ENCODE measurements at places on chromosomes 6 and 20.

- DNase-seq = no peak
Observed at GRCh38 chr6:4289770-4290320, 154.5 kb upstream of the ECI2 start.

DNA sequence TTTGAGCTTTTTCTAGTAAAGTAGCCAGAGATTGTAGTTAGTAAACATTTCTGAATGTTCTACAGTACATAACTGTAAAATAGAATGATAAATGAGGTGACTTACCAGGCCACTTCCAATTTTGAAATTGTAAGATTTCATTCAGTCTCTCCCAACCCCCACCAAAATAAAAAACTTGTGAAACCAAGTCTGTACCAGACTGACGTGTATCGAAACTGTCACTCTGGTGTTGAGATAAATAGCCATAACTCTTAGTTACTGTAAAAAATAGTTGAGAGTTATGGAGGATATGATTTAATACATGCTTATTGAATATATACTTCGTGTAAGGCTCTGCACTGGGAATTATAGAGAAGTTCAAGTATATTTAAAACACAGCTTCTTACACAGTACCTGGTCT lies 455.7 kb downstream of the PLCB1 start:
- no peak for DNase-seq

DNA sequence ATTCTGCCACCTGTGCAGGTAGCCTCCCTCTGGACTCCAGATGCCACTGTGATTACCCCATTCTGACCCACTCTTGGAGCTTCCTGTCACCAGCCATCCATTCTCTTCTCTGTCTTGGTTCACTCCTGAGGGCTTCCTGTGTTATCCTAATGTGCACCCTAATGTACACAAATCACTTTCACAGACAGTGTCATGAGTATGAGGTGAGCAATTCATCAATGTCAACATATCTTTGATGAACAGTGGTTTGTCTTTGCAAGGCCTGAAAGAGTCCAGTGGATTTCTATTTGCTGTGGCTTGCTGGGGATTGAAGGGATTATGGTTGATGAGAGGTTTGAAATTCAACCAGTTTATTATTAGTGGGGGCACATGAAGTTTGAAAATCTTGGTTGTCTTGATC lies 63.8 kb upstream of the EEF1E1 start:
- DNase-seq = no peak

- DNase-seq = no peak
Observed at GRCh38 chr6:163538331-163538730, 123.8 kb downstream of the QKI start.

GRCh38 chr6:13472976-13473767 lies 14.2 kb downstream of the GFOD1 start:
- DNase-seq = no peak

DNA sequence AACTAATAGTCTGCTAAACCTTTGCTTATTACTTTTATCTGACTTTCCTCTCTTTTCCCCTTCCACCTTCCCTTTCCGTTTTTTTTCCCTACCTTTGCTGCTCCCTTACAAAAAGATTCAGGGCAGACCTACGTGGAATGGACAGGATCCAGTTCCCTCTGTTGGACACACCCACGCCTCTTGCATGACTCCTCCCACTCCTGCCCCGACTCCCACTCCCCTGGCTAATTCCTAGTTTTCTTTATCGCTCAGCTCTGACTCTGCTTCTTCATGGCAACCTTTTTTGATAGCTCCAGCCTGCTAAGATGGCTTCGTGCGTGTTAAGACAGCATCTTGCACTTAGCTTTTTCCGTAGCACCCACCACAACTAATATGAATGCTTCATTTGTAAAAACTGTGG lies 715.6 kb upstream of the NRSN1 start:
- DNase-seq = no peak

DNA sequence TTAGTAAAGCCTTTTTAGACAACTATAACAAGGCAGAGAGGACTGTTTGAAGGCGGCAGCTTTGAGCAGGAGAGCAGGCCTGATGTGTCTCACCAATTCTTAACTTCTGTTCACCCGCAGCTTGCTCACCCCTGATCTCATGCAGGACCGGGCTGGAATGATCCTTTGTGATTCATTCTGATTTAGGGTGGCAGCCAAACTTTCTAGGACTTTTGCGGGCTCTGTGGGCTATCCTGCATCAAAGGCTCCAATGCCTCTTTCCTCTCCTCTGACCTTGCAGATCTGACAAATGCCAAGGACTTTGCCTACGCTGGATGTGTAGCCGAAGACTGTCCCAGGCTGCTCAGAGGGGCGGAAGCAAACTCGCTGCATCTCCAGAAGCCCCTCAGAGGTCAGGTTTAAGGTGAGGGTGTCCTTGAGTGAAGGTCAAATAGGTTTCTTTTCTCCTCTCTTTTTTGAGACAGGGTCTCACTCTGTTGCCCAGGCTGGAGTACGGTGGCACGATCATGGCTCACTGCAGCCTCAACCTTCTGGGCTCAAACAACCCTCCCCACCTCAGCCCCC lies 72.3 kb downstream of the VEGFA start:
- DNase-seq = no peak

GRCh38 chr6:142303176-142303533 lies 1.3 kb downstream of the ADGRG6 start:
- no peak for DNase-seq

DNA sequence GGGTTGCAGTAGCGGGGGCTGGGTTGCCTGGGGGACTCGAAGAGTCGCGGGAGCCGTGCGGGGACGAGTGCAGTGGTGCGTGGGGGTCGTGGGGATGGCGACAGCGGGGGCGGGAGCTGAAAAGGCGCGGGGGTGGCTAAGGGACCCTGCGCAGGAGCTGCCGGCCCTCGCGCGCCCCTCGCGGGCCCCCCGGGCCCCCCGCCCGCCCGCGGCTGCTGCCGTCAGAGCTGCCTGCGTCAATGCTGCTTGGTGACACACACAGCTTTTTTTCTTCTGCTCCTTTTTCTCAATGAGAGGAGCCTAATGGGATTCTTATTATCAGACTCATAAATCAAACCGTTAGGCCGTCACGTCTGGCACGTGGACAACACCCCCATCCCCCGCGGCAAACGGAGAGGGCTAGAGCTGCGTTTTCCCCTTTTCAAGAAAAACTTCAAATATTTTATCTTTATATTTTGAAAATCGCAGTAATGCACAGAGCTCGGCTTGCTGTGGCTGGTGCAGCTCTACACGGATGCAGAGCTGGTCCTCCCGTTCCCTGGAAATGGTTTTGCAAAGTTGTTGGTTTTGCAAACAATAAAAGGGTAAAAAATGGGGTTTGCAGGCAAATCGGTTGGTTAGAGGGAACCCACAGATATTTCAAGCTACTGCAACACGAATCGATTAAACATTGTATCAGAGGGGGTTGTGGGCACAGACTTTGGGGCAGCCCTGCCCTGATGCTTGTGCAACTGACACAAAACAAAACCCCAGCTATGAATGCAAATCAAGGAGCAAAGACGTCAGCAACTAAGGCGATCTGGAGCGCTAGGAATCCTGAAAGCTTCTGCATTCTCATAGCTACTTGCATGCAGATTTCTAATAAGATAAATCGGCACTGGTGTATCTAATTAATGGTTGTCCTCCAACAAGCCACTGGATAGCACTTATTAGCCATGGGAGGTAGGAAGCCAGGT lies 161.4 kb downstream of the TBXT start:
- DNase-seq = peak; percentile 94

DNA sequence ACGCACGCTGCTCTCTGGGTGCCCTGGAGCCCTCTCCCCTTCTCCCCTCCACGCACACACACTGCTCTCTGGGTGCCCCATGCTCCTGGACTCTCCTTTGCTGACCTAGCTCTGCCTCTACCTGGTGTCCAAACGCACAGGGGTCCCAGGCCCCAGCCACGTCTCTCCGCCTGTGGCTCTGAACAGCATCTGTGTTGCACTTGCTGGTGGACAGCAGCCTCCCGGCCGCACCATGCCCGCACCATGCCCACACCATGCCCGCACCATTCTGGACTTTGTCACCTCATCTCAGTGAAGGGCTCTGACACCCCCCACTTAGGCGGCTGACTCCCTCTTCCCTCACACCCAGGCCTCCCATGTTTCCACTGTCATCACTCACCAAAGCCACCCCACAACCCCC lies 21.8 kb downstream of the TCFL5 start:
- DNase-seq = no peak

DNA sequence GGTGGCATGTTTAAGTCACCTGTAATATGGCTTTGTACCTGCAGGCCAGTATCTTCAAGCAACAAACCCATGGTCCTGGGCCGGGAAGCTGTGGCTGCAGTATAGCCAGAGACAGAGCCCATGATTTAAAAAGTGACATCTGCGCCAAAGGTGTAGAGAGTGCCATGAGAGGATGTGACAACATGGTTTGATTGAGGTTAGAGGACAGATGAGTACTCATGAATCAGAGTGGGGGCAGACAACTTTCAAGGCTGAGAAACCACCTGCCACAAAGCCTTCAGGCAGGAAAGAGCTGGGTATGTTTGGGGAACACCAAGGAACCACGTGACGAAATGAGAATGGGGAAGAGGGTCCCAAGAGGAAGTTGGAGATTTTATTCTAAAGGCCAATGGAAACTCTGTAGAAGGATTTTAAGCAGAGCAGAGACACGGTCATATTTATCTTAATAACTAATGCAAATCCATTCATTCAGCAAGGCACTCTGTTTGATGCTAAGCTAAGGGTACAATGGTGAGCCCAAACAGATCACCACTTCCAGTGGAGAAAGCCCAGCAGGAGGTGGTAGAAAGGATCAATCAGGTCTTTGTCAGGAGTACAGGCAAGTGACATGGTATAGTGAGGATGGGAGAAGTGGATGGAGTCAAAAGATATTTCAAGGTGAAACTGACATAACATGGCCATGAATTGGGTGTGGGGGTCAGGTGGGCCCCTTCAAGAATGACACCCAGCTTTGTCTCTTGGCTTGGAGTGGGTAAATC lies 3.4 kb upstream of the MICAL1 start:
- peak; percentile 53 for DNase-seq

DNA sequence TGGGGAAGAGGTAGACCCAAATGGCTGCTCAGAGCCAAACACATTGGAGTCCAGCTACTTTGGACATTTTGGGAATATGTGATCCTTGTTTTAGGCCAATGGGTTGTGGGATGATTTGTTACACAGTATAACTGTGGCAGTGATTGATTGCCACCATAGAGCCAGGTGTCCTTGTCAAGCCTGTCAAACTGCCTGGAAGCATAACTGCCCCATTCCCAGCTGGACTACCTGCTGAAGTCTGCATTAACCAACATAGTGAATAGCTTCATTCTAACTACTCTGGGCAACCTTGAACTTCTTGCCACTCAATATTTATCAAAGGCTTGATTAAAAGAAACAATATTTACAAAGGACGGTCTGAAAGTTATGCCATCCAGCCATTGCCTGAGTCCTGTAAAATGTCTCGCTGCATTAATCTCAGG lies 164.7 kb downstream of the LINC00237 start:
- no peak for DNase-seq

DNA sequence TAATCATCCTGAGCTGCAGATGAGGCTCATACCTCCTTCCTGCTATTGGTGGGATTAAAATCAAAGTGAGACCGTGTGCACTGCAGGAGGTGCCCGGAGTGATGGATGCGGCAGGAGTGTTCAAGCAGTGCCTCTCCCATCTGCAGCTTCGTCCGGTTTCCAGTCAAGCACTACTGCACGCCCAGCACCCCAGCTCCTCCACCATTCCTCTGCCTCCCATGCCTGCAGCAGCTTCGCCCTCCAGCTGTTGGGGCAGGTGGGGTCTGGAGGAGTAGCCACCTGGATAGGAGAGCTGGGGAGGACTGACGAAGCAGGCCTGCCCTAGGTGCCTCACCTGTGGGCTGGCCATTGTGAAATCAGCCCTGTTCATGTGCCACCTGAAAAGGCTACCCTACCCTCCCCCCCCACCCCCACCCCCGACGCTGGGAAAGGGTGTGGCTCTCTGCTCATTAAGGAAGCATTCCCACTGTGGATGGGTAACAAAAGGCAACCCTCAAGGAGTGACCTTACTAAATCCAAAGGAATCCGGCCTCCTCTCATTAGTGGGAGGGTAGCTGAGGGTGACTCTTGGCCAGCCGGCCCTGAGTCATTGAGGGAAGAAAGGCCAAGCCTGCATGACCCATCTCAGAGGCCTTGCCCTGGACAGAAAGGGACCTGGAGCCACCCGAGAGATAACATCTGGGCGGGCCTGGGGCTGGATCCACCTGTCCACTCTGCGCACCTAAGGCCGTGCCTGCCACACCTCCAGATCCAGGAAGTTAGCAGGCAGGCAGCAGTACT lies 115.9 kb upstream of the ARMC2 start:
- DNase-seq = no peak

DNA sequence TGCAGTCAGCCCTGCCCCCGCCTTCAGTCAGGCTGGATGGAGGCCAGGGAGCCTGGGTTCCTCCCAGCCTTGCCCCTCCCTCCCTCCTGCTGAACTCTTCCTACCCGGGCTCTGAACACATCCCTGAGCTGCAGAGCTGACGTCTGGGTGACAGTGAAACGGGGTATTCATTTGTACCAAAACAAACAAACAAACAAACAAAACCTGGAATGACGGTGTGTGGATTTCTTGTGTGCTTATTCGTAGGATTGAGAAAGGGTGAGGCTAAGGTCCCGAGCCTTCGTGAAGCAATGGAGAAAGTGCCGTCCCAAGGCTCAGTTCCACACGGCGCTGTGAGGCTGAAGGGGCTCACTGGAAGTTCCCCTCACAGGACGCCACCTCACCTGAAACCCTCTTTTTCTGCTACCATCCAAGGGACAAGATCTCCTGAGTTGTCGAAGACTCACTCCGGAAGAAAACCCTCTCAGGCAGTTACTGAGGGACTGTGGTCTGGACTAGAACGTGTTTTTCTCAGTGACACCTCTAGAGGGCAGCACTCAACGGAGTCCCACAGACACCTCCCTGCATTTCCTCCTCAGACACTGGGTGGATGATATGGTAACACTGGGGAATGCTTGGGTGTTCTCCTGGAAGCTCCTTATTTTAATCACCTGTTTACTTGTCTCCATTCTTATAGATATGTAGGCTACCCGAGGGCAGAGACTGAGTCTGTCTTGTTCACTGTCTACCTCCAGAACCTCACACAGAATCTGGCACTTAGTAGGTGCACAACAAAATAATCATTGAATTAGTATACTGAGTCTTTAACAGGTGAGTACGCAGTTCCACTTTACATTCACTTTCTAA lies 27.3 kb downstream of the GSTA3 start:
- DNase-seq = peak; percentile 88

- DNase-seq = no peak
Observed at GRCh38 chr20:23101696-23102406, 15.7 kb upstream of the CD93 start.

GRCh38 chr6:14051355-14051754 lies 66.2 kb upstream of the CD83 start:
- DNase-seq = no peak

GRCh38 chr6:16758163-16758975 lies 2.9 kb downstream of the ATXN1 start:
- peak; percentile 41 for DNase-seq
